ENCODE measurements at places on chromosomes 1 and 21.

DNA sequence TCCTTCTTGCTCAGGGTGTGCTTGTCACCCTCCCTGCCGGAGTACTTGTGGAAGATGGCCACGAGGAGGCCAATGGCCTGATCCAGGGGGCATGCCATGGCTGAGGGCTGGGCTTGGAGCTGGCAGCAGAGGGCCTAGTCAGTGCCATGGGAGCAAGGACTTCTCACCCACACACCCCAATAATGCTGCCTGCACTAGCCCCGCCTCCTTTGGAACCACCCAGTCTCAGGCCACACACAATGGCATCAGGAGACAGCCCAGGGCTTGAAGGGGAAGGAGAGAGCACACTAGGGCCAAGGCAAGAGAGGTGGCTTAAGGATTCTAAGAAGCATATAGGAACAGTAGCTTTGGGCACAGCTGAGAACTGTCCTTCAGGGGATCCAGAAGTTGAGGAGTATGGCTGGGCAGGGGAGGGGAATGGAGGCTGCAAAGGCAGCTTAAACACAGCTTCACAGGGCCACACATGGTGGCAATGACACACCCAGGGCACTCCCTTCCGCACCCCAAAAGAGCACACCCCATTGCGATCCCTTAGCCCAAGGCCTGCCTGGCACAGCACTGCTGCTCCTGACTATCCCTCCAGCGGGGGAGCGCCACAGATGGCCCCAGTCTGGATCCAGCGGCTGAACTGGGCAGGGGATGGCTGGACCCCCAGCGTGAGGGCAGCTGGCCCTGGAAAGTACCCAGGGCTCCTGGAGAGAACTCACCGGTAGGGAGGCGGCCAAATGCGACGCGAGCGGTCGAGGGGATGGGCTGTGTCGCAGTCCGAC lies at the start of gene S100A6:
TSS of gene S100A6 (minus strand) at position 750 of the 770 bp plus-strand sequence. CDS start at position 98, 652 bp downstream.
- DNase-seq: peak; percentile 91

GRCh38 chr1:55234016-55234415 lies 18.9 kb upstream of the USP24 start:
- DNase-seq: no peak

GRCh38 chr1:109197158-109198042 lies 16.3 kb upstream of the SARS1 start:
- no peak for DNase-seq

DNA sequence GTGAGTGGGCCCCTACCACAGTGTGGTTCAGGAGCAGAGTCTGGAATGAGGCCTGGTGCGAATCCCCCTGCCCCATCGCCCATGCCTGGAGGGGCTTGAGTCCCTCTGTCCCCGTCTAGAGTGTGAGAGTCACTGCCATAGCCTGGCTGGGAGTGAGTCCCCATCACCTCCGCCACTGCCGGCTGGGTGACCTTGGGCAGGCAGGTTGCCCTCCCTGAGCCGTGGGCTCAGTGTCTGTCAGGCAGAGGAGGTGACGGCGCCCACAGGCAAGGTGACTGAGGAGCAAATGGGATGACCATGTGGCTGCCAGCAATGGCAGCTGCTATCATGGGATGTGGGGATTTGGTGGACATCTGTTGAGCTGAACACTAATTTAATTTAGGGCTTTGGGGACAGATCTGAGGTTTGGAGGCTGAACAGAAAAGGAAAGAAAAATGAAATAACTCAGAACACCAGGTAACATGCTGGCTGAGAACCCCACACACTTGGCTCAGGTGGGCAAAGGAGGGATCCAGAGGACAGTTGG lies 38.1 kb upstream of the GPR153 start:
- DNase-seq: no peak

- no peak for DNase-seq
Observed at GRCh38 chr1:178946416-178946815, 75.5 kb upstream of the ANGPTL1 start.

DNA sequence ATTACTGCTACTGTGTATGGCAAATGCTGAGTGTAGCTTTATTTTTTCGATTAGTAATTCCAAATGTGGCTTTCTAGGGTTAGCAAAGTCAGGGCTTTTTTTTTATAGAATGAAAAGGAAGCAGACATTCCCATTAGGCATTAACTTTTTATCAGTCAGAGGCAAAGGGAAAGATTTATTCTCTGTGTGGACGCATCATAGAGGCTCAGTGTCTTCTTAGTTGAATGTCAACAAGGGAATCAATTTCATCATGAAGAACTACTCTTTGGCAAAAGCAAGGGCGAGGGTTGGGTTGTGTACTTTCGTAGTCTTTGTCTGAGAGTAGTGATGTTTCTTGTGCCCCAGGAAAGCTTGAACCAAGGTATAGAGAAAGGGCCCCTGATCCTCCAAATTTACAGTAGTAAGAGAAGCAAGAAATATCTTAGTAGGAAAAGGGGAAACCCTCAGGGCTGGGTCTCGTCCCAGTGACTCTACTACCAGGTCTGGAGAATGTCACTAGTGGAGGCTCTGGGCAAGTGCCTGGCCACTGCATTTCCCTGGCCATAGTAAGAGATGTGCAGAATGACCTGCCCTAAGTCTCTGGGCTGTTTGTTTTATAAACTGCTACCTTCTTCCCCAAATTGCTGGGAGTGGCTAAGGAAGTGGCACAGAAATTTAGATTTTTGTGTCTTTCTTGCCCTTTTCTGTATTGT lies 30.0 kb upstream of the MACF1 start:
- DNase-seq: no peak

DNA sequence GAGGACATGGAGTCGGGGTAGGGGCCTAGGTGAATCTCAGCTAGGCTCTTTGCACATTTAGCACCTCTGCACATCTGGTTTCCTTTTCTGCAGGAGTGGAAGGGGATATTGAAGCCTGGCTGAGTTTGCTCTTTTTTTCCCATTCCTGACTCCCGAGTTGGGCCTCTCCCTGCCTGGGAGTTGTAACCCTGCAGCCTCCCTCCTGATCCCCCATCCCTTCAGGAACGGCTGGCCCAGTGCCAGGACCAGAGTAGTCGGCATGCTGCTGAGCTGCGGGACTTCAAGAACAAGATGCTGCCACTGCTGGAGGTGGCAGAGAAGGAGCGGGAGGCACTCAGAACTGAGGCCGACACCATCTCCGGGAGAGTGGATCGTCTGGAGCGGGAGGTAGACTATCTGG lies 836 bp downstream of the OLFML3 start:
- DNase-seq: no peak

GRCh38 chr1:183209533-183210158 lies 23.6 kb downstream of the LAMC2 start:
- no peak for DNase-seq

GRCh38 chr1:104617474-104617873 lies 867.8 kb downstream of the AMY1C start:
- no peak for DNase-seq

GRCh38 chr1:7401814-7402547 lies 369.1 kb upstream of the VAMP3 start:
- DNase-seq: no peak

GRCh38 chr1:100530880-100531487 lies 7.0 kb upstream of the GPR88 start:
- DNase-seq: no peak

DNA sequence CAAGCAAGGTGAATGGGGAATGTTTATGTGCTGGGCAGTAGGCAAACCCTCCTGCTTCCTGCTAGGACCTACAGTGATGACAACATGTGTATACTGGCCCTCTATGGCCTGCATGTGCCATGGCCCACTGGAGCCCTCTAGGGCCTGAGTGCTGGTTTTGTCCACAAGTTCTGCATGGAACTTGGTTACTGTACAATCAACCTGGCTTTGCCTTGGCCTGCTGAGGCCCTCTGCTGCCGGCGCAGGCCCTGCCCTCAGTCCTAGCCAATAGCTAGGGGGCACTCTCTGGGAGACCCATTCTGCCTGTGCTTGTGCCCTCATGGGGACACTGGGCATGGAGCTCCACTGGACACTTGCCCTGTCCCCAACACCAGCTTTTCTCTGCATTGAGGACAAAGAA lies 138.6 kb upstream of the NGF start:
- DNase-seq: no peak

DNA sequence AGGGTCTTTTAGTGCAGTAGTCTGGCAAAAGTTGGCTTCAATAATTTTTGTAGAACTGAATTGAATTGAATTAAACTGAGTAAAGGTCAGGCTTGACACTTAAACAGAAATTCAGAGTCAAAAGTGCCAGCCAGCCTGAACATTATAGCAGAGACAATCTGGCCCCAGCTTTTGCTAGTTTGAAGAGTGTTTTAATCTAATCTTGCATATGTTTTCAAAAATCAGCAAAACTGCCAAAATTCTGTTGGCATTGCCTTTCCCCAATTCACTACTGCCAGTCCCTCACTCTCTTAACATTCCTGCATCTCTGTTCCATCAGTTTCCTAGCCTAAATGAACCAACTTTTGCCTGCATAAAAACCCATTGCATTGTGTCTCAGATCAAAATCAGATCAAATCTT lies 403.8 kb downstream of the NUF2 start:
- no peak for DNase-seq

DNA sequence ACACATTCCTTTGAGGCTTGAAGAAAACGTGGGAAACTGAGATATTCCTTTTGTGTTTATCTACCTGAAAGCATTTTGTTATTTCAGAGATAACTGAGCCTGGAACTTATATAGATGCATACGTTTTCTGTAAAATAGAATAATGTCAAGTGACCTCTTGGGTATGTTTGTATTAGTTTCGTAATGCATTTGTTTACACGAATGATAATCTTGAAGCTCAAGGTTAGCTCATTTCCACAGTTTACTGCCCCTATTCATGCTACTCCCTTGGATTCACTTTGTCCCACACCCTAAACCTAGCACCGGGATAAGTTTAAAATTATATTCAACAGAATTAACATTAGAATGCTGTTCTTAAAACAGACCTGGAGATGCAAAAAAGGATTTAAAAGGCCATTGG lies 54.4 kb downstream of the MRPL39 start:
- DNase-seq: no peak

GRCh38 chr1:39922251-39922688 lies 20.6 kb upstream of the MYCL start:
- no peak for DNase-seq

GRCh38 chr1:12745126-12745991 lies 641 bp upstream of the CFAP107 start:
- no peak for DNase-seq

- peak; percentile 92 for DNase-seq
Observed at GRCh38 chr1:108199781-108200686, at the start of gene SLC25A24. Gene SLC25A24 (minus strand): TSS chr1:108200343. CDS start chr1:108200138, 205 bp downstream.

GRCh38 chr21:25176637-25177412 lies 430.5 kb downstream of the MRPL39 start:
- no peak for DNase-seq

GRCh38 chr1:235617808-235618207 lies 31.8 kb downstream of the GNG4 start:
- DNase-seq: no peak

DNA sequence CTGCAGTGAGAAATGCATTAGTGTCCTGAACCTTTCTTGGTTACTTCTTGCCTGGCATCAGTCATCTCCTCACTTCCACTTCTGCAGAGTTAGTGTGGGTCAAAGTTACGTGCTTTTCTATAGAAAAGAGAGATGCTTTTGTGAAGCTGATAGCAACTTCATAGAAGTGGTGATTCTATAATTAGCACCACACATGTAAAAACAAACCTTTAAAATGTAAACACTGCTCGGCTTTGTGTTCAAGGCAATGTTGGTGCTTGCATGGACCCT lies 57.3 kb downstream of the MRPS6 start:
- DNase-seq: no peak

GRCh38 chr1:1925437-1926345 lies 6.6 kb upstream of the TMEM52 start:
- no peak for DNase-seq

DNA sequence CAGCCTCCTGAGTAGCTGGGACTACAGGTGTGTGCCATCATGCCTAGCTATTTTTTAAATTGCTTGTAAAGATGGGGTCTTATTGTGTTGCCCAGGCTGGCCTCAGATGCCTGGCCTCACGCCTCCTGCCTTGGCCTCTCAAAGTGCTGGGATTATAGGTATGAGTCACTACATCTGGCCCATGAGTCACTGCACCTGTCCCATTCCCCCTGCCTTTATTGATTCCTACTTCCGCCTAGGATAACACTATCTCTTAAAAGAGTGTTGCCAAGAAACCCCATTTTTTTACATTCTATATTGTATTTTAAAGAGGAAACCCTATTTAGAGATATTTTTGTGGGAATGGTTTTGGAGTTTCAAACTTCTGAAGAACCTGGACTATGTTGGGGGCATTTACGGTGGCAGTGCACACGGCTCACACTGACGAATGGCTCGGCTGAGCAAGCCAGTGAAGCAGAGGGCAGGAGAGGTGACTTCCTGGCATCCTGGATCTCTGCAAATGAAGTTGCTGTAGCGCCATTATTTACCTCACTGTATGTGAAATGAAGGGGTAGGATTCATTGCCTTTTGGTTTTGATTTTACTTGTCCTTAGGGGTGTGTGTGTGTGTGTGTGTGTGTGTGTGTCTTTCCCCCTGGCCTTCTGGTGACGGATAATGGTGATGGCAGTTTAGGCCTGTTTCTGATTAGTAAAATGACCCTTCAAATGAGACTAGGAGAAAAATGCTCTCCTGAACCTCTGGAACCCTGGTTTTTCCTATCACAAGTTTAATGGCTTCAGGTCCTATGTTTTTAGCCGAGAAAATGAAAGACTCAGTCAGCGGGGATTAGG lies 22.5 kb downstream of the KIF26B start:
- DNase-seq: no peak

GRCh38 chr1:235865565-235866204 lies 1.0 kb downstream of the LYST start:
- no peak for DNase-seq

DNA sequence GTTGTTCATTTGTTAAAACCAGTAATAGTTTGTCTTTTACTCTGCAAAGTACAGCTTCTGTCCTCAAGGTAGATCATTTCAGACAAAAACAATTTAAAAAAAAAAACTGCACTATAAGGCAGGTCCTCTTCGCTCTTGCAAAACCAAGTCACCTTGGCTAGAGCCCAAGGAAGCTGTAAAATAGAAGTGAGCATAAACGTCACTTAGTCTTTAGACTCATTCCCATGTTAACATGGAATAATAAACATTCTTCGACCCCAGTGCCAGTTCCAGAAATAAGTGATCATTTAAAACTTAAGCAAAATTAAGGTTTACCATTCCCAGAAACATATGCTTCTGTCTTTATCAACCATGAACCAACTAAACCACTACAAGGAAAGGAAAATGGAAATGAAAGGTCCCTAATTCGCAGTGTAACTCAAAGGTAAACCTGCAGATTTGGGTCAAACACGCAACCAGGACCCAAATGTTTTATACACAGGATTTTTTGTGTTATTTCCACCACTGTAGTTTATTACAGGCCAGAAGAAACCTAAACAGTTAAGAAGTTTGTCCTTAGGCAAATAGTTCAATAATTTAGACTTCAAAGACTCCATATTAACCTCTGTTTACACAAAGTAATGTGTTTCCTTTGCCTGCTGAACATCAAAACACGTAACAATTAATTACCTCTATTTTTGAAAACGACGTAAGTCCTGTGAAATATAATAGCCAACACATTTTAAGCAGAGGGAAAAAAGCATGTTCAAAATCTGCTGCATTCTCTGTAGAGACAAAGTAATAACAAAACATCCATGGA lies 54.6 kb downstream of the TGFBR3 start:
- no peak for DNase-seq

- no peak for DNase-seq
Observed at GRCh38 chr1:200366577-200367253, 43.1 kb downstream of the ZNF281 start.
